Activated T-helper 9 cell treated with anti-CD3 and anti-CD28 coated beads, Interleukin-2, amount 50 U/mL, for 16 hours (primary cell): ENCODE measurements at places on chromosomes 2 and 18.

DNA sequence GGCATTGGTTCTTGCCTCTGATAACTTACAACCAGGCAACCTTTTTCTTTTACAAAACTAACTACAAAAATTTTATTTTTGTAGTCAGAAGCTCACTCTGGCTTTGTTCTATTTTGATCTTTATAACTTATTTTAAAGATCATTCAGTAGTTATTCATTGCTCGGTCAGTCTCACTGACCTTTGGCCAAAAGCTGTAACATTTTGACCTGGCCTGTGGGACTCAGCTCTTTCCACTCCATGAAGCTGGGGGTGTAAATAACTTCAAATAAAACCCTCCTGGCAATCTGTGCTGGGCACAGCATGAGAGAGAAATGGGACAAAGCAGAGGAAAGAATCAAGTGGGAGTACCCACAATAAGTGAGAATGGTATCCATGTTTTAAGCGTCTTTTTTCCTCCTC lies 380.7 kb downstream of the SETBP1 start:
- DNase-seq = no peak

GRCh38 chr2:127455566-127456493 lies 37.6 kb downstream of the PROC start:
- no peak for DNase-seq

GRCh38 chr18:55247032-55247431 lies 287.8 kb upstream of the CCDC68 start:
- no peak for DNase-seq

GRCh38 chr2:70743677-70744076 lies 24.3 kb downstream of the ADD2 start:
- no peak for DNase-seq

GRCh38 chr2:100603948-100604633 lies 41.3 kb downstream of the PDCL3 start:
- DNase-seq = no peak
